ENCODE measurements at places on chromosomes 12 and 14. TPM values are rescaled to one million over a fixed set of nuclear protein-coding genes. Genes with fewer than 3 reads are reported as not detected.

- DNase-seq: no peak
These were observed 173.0 kb downstream of the CALM1 start for GRCh38 chr14:90569606-90570387.

- DNase-seq: no peak
These were observed 168.2 kb downstream of the ACSS3 start for GRCh38 chr12:81245907-81246570.

The LRP1-AS gene
- total RNA-seq: not detected

- DNase-seq: no peak
These were observed 242.3 kb upstream of the PDZRN4 start for GRCh38 chr12:40945772-40946171.

GRCh38 chr14:36430169-36430568, 89.9 kb downstream of the NKX2-1 start:
- DNase-seq: no peak

DNA sequence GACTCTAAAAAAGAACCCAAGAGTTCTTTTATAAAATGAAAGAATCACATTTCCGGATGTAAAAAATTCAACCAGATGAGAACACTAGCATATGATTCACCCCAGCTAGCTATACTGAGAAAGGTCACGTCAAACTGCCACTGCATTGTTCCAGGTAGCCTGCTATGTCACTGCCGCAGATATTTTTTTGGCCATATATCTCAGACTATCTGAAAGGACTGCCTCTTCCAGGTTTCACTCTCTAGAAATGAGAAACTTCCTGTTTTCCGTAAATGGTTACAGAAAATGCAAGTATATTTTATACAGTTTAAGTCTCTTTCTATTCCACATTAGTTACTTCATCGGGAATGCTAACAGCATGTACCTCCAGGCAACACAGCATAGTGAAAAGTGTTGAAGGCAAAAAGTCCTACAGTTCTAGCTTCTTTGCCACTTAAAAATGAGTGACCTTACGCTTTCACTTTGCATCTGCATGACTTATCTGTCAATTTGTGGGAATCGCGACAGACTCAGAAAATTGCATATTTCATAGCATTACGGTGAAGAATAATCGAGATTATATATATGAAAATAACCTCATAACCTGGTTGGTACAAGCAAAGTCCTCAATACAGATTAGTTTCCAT, 105.2 kb downstream of the MED13L start:
- DNase-seq: no peak

The CCDC177 gene
- not detected for total RNA-seq

- DNase-seq: peak; percentile 63
These were observed 12.7 kb upstream of the RAN start for GRCh38 chr12:130859161-130859560.

DNA sequence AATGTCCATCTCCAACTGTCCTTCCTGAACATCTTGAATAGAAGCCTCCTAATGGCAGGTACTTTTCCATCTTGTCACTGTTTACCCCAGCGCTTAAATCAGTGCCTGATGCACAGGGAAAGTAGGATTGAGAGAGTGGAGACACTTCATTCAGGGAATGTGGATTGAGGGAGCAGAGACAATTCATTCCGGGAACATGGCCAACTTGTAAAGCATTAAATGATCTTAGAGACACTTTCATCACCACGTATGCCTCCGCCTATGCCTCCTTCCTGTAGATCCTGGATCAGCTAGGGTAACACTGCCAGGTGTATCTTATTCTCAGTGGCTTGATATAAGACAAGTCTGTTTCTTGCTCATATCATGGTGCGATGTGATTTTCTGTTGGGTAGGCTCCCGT, 67.6 kb upstream of the CSRP2 start:
- no peak for DNase-seq

DNA sequence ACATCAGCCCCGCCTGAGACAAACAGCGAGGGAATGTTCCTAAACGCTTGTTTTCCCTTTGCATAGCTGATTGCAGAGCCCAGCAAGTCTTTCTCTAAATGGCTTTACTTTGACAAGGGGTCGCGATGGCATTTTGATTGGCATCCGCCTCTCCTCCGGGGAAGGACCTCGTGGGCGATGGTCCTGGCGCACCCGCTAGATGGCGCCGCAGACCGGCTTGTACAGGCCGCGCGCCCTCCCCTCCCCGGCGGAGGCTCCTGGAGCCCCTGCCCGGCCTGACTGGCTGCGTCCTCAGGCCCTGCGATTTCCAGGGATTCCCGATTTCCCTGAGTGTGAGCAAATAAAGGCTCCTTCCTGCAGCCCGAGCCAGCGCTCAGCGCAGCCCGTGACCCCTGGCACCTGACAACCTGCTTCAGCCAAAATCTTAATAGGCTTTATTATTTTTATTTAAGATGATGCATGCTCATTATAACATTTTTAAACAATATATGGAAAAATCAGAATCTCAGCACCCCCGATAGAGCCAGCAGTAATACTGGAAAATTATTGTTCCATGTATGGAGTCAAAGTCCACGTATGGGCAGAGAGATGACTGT, 468.3 kb downstream of the AACS start:
- DNase-seq: no peak

The LMNTD1 gene
- 0.51 TPM for total RNA-seq

The PLXNC1 gene
- total RNA-seq: 4.4 TPM

- DNase-seq: no peak
These were observed 1019.8 kb upstream of the ATXN7L3B start for GRCh38 chr12:73517859-73518258.

The KLHL33 gene
- 0.35 TPM for total RNA-seq

DNA sequence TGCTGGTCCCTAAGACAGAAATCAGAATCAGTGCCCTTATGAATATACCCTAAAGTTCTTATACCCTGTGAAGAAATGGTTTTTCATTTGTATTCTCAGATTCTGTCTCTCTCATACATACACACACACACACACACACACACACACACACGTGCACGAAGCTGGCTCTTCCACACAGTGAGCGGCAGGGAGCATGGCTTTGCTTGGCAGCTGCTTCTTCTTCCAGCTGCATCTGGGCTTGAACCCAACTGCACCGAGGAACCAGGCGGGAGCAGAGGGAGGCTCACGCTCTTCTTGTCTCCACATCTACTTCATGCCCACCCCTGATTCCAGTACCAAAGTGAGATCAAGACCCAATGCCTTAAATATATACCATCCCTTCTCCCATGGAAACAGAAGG, 19.4 kb downstream of the GRIN2B start:
- DNase-seq: no peak

The ADAM21 gene
- total RNA-seq: 0.54 TPM

The TMEM121 gene
- 1.3 TPM for total RNA-seq

GRCh38 chr12:11929714-11930113, 141.0 kb upstream of the BCL2L14 start:
- DNase-seq: no peak

- no peak for DNase-seq
These were observed 85.3 kb upstream of the OVCH1 start for GRCh38 chr12:29582677-29583272.

GRCh38 chr14:95320078-95320895, 579 bp upstream of the CLMN start:
- no peak for DNase-seq

All from cardiac septum (tissue), 1 donor.